ENCODE measurements at places on chromosomes 3 and 15.

DNA sequence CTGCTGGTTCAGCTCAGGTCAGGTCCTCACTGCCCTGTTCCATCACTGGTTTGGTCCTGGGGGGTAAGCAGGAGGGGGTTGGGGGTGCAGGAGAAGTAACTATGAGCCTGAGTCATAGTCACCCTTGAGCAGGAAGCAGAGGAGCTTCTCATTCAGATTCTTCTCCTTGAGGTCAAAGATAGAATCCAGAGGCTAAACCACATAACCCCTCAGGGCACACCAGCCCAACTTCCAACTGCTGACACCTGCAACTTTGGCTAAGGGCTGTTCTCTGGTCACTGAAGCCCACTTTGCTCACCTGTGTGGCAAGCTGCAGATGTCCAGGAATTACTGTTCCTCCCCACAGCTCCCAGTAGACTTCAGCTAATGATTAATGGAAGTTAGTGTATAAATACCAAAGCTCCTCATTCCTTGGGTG, 48.8 kb upstream of the LRRFIP2 start:
- no peak for DNase-seq

DNA sequence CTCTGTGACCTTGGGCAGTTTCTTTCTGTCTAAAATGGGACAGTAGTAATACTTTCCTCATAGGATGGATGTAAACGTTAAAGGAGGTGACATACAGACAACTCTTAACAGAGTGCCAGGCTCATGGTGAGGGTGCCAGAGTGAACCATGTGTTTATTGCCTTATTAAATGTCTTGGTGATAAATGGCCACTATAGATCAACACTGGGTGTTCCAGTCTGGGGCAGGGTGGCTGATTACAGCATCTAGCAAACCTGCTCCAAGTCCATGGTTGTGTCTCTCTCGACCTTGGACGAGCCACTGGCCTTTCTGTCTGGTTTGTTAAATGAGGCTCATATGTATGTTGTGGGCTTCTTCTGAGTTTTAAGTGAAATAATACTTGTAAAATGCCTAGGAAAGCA, 75.1 kb downstream of the TRAK1 start:
- no peak for DNase-seq

DNA sequence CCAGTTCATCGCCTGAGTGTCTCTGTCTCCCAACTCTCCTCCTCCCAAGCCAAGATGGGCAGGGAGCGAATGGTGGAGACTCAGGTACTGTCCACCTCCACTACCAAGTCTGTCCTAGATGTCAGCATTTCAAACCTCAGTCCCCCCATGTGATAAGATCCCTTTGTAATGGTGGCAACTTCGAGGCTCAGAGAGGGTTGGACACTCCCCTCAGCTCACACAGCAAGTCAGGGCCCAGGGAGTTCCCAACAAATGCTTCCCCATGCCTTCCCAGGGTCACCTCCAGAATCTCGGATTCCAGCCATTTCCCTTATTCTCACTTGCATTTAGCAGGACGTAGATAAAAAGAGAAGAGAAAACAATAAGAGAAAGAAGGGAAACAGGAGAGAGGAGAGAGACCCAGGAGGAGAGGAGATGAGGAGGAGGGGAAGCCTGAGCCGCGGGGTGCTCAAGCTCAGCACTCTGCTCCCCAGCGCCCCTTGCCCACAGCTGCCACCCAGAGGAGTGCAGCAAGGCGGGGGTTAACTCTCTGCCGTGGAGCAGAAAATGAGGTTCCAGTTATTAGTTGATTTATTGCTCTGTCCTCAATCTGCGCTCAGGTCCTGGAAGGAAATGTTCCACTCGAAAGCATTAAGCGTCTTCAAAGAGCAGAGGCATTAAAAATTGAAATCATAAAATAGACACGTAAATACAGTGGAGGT, 84.1 kb upstream of the LINGO1 start:
- DNase-seq: no peak

- no peak for DNase-seq
These were observed 784 bp upstream of the CISH start for GRCh38 chr3:50612234-50612882.

DNA sequence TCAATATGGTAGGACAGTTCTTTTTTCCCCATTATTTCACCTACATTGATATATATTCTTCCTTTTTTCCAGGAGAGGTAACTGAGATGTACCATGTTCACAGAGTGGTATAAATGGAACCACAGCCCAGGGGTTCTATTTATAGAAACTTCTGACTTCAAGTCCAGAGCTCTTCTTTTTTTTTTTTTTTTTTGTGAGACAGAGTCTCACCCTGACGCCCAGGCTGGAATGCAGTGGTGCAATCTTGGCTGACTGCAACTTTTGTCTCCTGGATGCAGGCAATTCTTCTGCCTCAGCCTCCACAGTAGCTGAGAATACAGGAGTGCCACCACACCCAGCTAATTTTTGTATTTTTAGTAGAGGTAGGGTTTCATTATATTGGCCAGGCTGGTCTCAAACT, 267.1 kb upstream of the TPRG1 start:
- no peak for DNase-seq

GRCh38 chr15:93835344-93835743, 396.0 kb upstream of the MCTP2 start:
- DNase-seq: no peak

GRCh38 chr3:162400697-162401096, 904.1 kb downstream of the OTOL1 start:
- DNase-seq: no peak

DNA sequence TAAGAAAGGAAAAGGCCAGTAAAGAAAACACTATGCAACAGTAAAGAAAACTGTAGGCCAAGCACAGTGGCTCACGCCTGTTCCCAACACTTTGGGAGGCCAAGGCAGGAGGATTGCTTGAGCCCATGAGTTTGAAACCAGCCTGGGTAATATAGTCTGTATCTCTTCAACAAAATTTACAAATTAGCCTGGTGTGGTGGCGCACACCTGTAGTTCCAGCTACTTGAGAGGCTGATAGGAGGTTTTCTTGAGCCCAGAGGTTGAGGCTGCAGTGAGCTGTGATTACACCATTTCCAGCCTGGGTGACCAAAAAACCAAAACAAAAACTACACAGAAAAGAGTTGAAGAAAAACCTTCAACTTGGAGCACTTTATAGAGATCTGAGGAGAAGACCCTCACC, 31.8 kb downstream of the DAG1 start:
- DNase-seq: no peak

DNA sequence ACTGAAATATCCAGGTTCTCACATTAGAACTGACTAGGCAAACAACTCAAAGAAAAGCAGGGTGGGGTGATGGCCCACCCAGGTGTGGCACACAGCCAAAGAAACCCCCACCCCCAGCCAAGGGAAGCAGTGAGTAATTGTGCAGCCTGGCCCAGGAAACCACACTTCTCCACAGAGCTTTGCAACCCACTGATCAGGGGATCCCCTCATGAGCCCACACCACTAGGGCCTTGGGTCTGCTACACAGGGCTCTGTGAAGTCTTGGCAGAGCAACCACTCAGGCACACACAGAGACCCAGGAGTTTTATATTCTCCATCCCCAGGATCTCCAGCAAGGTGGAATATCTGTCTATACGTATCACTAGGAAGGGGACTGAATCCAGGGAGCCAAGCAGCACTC, 22.2 kb upstream of the TRIM42 start:
- no peak for DNase-seq

DNA sequence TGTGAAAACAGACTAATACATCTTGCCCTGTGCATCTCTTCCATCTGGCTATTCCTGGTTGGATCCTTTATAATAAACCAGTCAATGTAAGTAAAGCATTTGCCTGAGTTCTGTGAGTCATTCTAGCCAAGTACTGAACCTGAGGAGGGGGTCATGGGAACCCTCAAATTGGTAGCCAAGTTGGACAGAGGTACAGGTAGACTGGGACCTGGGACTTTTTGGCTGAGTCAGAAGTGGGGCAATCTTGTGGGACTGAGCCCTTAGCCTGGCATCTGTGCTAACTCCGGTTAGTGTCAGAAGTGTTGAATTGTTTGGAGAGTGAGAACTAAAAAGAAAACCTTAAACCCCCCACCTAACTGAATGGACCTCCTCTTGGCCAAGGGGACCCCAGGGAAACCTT, 21.0 kb upstream of the LIMD1 start:
- no peak for DNase-seq

DNA sequence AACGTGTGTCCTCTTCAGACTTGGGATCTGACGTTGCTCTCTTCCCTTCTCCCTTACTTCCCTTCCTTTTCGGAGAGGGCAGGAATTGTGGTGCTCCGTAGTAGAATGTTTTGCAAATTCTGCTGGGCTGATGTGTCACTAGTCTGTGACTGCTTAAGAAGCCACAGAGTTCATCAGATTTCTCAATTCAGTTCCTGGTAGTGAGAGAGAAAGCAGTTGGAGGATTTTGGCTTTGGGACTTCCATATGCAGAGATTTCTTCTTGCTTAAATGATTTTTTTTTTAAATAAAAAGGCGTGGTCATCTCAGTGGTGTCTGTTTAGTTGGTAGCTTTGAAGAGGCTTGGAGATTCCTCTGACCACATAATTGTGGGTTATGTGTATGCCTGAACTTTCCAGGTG, 10.1 kb downstream of the CEMIP start:
- DNase-seq: no peak

DNA sequence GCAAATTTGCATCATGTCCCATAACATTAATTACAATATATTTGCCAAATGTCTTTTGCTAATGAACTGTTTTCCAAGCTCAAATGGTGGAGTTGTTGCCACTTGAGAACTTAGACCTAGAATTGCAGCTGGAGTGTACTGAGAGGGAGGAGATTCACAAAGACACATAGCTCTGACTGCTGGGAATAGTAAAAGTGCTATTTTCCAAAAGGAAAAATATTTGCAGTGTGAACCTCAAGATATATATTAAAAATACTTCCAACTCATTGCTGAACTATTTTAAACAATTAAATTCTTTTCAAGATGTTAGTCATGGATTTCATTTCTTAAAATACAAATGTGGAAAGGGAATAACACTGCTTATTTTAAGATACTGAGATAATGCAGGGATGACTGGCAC, 666.8 kb upstream of the ARPP21 start:
- DNase-seq: no peak

DNA sequence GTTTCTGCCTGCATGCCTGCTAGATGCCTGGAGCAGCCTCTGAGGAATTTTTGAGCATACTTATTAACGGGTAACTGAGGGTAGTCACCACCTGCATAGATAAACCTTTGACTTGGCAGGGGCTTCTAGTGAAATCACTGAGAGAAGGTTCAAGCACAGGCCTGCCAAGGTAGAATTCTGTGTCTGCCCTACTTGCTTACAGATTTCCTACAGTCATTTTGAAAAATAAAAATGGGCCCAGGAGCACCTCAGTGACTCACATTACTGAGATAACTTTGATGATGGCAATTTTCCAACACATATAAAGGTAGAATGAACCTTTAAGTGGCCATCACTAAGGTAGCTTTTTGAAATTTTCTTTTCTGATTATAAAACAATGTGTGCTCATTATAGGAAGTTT, 10.8 kb downstream of the CRTAP start:
- DNase-seq: no peak

DNA sequence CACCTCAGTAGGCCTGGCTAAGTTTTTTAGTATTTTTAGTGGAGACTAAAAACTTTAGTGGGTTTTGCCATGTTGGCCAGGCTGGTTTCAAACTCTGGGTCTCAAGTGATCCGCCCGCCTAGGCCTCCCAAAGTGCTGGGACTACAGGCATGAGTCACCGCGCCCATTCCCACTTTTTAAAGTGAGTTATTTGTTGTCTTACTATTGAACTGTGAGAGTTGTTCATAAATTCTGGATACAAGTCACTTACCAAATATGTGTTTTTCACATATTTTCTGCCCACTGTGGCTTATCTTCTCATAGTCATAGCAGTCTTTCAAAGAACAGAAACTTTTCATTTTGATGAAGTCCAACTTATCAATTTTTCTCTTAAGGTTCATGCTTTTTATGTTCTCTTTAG, 29.9 kb upstream of the SPSB4 start:
- no peak for DNase-seq

DNA sequence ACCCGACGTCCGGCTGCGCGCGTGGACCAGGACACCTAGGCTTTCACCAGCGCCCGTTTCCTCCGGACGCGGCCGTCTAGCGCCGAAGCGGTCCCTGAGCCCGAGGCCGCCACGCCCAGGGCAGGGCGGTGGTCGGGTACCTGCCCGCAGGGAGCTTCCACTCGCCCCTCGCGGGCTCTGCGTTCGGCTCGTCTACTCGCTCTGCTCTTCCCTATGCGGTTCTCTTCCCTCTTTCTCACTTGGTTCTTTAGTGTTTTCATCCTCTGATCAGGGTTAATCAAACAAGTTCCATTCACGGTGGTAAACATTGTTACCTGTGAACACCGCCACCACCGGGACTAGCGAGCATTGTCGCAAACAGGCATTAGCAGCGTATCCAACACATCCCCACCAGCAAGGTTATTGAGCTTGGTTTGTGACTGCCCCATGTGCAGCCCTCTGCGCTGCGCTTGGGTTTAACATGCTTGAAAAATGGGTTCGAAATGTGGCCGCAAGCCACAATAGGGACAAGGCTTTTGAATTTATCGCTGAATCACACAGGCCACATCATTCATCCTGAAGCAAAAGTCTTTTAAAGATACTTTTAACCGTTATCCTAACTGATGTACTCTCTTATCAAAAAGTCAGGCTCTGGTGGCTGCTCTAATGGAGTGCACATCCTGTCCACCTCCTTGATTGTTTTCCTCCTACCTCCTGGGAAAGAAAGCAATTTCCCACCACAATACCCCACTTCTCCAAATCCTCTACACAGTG, 843 bp upstream of the CD47 start:
- no peak for DNase-seq

DNA sequence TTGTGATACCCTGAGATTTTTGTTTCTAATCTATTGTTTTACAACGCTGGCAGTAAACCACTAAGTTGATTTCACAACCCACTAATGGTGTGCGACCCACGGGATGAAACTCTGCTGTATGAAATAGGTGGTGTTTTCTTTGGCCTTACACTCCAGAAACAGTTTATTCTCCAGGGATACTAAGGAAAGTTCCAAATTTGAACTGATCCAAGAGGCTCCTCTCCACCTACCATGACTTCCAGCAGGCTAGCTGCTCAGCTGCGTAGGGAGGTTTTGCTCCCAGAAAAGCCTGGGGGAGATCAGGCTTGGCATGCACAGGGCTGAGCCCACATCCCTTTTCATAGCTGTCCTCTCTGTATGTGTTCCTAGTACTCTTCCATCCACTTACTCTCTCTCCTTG, 71.5 kb downstream of the FAM174B start:
- no peak for DNase-seq

DNA sequence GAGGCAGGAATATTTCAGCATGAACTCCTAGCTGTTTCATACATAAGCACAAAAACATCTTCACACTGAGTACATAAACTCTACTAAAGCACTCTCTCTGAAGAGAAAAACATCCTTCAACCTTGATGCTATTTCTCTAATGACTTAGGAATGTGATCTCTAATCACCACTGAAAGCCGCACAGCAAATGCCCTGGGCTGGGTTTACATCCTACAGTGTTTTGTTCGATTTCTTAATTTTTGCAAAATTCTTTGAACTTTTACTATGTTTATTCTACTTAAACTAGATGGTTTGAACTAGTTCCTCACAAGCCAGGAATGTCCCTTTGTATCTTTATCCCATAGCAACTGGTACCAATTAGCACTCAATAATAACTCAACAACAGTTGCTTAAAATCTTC, 130.9 kb upstream of the ABI3BP start:
- DNase-seq: no peak

GRCh38 chr15:98772895-98773294, 124.6 kb downstream of the IGF1R start:
- no peak for DNase-seq
